ENCODE measurements at places on chromosomes 7 and 10.

DNA sequence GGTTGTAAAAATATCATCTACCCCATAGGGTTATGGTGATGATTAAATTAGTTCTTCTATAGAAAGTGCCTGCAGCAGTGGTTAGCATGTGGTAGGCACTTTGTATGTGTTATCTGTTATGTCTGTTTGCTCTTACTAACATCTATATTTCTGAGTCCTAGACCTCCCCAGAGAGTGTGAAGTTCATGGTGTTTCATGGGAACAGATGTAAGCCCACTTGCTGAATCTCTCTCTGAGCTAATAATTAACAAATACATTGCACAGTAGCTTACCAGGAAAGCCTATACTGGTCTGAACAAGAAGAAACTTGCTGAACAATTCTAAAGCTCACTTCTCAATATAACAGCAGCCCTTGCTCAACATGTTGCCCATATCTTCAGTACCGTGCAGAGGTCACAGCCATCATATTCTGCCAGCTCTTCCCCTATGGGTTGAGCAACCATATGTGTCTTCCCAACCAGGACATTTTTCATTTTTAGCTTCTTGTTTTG lies 100.1 kb downstream of the NPSR1 start:
- peak; percentile 91 for DNase-seq

GRCh38 chr7:8433477-8434289 lies at the start of gene NXPH1:
Gene NXPH1, plus strand, starts transcription at chr7:8433609.
- DNase-seq: peak; percentile 88

- DNase-seq: no peak
Observed at GRCh38 chr10:31431021-31431420, 112.0 kb downstream of the ZEB1 start.

DNA sequence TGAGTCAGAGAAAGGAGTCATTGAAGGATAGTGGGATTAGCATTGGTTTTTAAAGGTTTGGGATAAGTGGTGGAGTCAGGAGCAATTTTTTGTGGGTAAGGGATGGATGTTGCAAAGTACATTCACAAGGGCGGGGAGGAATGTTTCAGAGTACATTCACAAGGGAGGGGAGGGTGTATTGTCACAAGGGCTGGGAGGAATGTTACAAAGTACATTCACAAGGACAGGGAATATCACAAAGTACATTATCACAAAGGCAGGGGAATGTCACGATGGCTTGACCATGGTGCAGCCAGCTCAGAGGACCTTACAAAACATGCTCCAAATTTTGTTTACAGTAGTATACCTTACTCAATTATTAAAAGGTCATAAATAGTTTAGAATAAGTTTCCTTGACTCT lies 30.3 kb downstream of the C1GALT1 start:
- no peak for DNase-seq

DNA sequence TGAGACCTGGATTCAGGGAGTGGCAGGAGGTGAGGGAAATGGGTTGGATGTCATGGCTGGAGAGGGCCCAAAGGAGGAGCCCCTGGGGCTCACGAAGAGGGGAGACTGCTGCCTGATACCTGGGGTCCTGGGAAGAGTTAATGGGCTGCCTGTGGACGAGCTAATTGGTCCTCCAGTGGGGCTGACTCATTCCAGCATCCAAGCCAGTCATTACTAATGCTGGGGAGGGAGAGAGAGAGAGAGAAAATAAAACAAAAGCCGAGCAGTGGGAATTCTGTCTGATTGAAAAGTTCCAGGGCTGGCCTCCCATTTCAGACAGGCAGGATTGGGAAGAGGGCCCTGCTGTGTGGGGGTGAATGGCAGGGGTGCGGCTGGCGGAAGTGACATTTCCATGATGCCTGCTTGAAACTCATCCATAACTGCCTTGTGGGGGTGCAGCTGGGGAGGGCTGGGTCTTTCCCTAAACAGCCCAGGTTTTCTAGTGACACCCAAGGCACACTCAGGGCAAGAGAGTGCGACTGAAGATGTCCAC lies 297.8 kb downstream of the RPS24 start:
- no peak for DNase-seq

DNA sequence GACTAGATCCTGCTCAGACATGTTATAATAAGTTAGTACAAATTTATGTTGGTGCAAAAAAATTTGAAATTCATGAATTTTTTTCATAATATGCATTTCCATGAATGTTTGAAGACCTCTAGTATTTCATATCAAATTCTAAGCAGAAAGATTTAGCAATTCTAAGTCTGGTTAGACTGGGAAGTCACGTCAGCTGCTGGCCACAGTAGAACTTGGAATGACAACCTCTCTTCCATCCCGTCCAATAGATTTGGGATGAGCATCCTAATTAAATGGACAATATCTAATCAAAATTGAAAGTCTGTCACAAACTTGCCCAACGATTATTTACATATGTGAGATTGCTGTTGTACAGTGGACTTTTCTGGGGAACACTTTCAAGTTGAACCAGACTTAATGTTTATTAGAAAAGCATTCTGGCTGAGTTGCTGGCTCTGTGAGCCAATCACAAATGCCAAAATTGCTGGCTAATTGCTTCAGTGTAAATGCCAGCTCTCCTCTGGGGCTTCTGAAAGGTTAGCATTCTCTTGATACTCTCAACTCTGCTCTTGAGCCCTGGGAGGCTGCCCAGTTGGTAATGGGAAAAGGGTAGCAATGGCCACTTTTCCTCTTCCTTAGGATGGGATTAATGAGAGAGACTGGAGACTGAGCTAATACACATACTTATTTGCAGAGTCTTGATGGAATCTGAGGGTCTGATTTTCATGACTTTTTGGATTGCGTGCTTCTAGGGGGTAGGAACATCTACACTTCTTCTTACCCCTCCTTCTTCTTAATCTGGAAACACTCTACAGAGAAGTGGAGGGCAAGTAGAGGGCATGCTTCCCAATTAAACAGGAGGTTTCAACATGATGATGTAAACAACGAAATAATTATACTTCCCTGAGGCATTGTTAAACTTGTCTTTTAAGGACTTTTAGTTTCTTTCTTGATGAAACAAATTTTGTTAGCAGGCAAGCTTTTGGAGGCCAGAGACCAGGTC lies 253.5 kb downstream of the BAMBI start:
- DNase-seq: no peak

GRCh38 chr10:50809596-50809995 lies 69.9 kb downstream of the ASAH2B start:
- DNase-seq: no peak

DNA sequence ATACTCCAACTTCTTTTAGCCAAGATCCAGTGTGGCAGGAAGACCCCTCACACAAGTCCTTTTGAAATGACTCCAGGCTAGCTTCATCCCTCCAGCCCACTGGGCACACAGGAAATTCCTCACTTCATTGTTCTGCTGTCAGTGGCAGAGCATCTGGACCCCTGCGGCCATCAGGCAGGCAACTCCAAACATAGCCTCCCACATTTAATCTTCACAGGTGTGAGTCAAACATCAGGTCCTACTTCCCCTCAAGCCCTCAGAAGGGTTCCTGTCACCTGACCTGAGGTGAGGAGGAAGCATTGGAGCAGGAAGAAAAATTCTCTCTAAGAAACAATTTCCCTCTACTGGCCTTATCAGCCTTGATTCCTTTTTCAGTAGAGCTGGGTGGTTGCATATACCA lies 51.1 kb upstream of the C1GALT1 start:
- peak; percentile 13 for DNase-seq

DNA sequence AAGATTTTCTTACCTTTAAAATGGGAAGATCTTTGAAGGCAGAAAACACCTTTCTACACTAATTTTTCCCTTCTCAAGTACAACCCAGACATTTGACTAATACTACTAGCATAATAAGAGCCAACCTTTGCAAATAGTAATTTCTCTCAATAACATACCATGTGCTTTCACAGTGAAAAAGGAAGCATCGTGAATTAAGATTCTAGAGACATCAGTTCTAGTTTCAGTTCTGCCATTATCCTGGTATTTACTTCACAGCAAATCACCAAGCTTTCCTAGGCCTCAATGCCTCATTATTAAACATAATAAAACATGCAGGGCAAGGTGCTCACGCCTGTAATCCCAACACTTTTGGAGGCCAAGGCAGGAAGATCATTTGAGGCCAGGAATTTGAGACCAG lies 24.9 kb downstream of the GSAP start:
- no peak for DNase-seq

GRCh38 chr7:133428326-133428725 lies 175.4 kb downstream of the EXOC4 start:
- no peak for DNase-seq

- no peak for DNase-seq
Observed at GRCh38 chr10:17022896-17023295, 106.7 kb downstream of the CUBN start.

DNA sequence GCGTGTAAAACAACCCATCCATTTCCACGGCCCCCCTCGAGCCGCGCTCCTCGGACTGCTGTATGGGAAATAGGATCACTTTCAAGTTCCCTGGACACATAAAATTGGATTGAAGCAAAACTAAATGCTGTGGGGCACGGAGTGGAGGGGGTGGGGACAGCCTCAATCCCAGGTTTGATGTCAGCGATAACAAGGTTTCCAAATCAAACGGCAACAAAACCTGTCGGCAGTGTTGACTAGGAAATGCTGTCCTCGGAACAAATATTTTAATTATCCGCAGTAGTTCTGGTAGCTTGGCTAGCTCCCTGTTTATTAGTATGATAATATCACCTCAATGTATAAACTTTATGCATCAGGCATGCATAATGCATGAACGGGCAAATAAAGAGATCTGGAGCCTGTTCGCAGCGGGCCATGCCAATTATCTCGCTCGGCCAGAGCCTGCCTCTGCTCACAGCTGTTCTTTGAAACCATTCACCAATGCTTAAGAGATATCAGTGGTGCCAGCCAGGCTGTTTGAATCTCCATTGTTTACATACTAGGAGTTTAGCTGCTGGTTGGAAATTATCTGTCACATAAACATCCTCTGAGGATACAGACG lies 161.1 kb downstream of the PAXIP1 start:
- DNase-seq: no peak

DNA sequence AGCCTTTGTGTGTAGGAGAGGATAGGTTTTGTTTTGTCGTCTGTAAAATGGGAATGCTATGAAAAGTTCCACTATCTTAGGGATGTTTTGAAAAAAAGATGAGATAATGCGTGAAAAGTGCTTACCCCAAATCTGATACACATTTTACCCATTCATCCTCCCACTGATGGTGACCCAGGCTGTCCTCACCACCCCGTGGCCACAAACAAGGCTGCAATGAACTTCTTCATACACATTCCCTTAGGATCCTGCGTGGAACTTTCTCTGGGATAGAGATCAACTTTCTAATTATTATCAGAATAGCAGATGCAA lies 399 bp upstream of the OGDHL start:
- DNase-seq: peak; percentile 61

GRCh38 chr10:3407208-3407607 lies 234.6 kb upstream of the PITRM1 start:
- DNase-seq: peak; percentile 95

GRCh38 chr7:151851145-151851751 lies 25.7 kb downstream of the PRKAG2 start:
- peak; percentile 79 for DNase-seq

DNA sequence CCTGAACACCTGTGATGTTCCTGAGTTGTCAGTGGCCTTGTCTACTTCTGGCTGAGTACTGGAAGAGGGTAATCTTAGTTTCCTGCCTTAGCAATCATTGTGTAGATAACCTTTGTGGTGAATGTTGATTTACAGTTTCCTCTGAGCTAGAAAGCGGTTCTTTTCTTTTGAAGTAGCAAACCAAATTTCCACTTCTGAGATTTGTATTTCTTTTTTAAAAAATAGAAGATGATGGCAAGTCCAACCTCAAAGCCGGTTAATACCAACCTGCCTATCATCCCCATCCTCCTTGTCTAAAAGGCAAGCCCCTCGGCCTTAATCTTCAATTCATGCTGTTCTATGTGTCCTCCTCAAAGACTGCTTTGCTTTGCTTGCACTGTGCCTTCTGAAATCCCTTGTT lies 12.5 kb upstream of the PALS2 start:
- DNase-seq: no peak

GRCh38 chr7:87934699-87935383 lies 790 bp downstream of the ADAM22 start:
- DNase-seq: peak; percentile 74

GRCh38 chr10:43943119-43943817 lies 294.6 kb upstream of the ZNF32 start:
- no peak for DNase-seq

DNA sequence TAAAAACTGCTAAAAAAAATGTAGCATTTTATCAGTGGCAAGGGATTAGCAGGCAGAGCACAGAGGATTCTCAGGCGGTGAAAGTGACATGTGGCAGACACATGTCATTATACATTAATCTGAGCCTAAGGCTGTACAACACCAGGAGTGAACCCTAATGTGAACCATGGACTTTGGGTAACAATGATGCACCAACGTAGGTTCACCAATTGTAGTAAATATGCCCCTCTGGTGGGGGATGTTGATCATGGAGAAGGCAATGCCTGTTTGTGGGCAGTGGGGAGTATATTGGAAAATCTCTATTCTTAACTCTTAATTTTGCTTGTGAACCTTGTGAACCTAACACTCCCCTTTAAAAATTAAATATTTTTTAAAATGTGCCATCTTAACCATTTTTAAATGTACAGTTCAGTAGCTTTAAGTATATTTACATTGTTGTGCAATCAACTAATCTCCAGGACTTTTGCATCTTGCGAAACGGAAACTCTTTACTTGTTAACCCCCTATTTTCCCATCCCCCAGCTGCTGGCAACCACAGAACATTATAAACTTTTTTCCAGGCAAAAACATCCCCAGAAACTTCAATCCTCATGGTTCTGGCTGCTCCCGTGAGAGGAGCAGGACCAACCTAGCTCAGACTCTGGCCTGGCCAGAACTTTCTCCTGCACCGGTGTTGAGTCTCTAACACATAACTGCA lies 29.9 kb downstream of the LRRC20 start:
- DNase-seq: no peak

DNA sequence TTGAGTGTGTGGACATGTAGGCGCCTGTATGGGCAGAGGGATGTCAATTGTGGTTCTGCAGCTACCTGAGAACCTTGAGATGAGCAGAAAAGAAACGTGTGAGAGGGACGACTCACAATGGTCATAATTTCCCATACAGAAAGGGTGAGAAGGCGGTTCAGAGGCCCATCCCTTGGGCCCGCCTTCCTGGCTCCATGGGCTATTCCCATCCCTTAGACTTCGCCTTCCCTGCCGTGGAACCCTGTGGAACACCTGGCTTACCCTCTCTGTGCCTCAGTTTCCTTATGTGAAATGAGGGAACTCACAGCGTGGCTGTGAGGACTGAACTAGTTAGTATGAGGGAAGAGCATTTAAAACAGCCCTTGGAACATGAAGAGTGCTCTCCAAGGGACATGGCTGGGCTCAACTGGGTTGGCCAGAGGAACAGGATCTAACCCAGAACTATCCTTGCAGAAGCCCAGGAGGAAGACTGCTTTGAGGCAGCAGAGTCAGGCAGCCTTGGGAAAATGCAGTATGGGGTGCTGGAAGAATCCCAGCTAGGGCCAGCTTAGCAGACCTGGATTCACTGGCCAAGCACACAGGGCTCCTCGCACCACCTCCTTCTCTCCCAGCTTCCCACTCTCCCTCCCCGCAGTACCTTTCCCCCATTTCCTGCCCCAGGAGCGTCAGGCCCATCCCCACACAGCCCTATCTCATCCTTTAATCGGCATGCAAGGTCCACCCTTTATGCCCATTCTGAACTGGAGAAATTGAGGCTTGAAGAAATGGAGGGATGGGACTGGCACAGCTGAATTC lies 11.1 kb upstream of the ZMIZ1 start:
- no peak for DNase-seq

GRCh38 chr7:2544541-2545188 lies 10.7 kb downstream of the BRAT1 start:
- no peak for DNase-seq
